ENCODE measurements at places on chromosomes 5 and 9.
A peak's percentile ranks its signal among the peaks of the same experiment; 100 is the strongest.

DNA sequence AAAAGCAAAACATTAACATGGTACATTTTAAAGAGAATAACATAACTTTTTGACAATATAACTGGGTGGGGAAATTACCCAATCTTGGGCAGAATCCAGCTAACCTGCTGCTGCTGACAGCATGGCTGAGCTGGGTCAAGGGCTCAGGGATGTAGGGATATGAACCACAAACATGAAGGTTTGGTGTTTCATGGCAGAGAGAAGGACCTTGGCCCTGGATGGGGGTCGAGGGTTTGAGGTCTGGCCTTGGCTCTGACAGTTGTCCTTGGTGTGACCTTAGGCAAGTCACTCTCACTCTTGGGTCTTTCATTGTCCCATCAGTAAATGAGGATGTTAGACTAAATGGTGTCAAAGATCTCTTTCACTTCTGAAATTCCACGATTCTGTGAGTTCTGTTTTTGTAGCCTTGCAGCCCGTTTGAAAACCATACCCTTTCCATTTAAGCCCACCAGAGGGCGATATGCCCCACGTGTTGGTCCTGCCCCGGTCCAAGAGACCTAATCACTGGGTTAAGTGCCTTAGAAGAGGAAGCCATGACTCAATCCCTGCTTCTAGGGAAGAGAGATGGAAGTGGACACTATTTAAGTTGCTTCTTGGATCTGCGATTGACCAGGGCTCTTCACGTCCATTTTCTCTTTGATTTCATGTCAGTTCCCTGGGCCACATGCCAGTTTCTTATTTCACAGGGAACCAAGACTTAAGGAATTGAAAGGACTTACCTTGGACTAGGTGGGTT, 56.8 kb upstream of the TEX48 start:
- DNase-seq: no peak

- no peak for DNase-seq
Measured at GRCh38 chr5:100832252-100833230, 70.5 kb downstream of the ST8SIA4 start.

DNA sequence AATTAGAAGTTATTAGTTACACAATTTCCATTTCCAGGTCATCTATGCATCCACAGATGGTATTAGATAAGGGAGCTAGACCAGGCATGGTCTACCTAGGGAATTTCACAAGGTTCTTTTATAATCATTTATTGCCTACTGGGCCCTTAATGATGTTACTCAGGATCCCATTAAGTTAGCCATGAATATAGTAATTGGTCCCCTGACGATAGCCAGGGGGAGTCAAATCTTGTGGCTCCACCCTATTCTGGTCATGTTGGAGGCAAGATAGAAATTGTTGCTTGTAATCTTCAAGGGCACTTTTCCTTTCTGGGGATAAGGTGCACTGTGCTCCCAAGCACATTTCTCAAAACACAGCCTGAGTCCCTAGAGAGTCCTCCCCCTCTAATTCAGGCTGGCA, 14.1 kb upstream of the ELL2 start:
- DNase-seq: no peak

- DNase-seq: no peak
Measured at GRCh38 chr5:143979044-143979690, 167.2 kb downstream of the HMHB1 start.

GRCh38 chr5:97002983-97003382, 67.1 kb downstream of the LNPEP start:
- no peak for DNase-seq

DNA sequence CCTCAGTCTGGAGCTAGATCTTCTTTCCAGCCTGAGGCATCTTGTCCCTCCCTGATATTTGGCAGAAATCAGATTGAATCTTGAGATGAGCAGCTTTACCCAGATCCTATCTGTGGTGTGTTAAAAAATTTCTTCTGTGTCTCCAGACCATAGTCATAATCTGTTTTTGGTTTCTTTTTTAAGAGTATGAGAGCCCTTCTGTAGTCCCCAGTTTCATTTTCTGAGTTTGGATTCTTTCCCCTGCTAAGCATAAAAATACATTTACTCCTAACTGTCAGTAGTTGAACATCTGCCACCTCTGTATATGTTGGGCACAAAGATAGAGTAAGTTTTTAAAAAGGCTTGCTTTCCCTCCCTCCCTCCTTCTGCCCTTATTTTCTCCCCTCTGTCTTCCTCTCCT, 137.7 kb downstream of the CNTLN start:
- no peak for DNase-seq

DNA sequence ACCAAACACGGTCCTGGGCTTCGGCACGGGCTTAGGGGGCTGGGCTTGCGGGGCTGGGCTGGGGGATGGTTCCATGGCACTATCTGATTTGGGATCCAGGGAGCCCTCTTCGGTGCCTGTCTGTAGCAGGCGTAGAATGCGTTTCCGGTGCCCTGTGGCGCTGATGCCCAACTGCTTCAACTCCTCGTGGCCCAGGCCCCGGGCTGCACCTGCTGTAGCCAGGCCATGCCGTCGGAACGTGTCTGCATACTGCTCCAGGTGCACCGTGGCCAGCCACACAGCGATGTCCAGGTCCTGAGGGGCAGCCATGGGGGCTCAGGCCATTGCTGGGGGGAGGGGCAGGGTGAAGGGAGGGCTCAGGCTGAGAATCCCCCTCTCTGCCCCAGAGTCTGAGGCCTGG, 1.9 kb downstream of the ARAP3 start:
- no peak for DNase-seq

DNA sequence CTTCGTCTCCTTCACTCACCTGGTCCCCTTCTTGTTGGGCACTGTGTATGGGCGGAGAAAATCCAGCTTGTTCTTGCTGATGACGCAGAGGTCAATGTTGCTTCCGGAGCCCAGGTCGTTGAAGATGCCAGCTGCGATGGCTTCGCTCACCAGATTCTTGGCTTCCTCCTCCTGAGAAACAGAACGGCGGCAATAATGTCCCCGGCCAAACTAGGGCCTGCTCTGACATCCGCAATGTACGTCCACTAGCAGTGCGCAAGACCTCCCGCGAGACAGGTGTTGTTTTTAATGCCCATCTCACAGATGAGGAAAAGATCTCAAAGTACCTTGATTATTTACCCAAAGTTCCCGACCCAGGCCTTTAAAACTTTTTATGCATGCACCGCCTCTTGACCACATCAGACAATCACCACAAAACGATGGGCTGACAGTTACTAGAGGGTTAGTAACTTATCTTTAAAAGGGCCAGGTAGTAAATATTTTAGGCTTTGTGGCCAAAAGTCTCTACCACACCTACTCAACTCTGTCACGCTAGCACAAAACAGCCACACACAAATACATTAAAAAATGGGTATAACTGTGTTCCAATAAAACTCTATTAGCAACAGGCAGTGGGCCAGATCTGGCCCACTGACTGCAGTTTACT, 58.4 kb downstream of the PSMB7 start:
- DNase-seq: no peak

- no peak for DNase-seq
Measured at GRCh38 chr5:178429156-178429468, 161.1 kb downstream of the COL23A1 start.

DNA sequence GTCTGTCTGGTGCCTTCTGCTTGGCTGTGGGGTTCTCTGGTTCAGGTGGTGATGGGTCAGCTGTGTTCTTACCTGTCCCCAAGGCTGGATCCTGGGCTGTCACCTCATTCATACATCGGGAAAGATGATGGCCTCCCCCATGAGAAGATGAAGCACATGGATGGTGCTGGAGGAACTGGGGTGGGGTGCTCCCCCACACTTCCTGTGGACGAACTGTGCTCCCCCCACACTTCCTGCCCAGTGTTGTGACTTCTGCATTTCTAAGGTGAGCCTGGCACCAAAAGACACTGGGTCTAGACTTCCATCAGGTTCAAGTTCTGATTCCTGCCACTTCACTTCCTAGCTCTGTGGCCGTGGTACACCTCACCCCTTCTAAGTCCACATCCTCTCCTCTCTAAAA, 4.3 kb upstream of the SURF6 start:
- DNase-seq: no peak

- DNase-seq: no peak
Measured at GRCh38 chr9:112104901-112105300, 70.2 kb downstream of the SUSD1 start.

DNA sequence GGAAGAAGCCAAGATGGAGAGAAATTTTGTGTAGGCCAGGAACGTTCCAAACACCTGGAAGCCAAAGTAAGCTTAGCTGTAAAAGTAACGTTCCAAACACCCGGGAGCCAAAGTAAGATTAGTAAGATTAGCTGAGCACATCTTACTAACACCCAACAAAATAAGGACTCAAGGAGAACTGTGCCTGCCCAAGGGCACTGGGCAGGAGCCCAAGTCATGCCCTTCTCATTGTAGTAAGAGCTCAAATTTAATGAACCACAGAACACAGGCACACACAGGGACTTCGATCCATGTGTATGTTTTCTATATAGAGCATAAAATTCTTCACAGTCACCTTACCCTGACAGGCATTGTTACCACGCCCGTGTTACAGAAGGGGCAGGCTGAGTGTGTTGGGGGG, 36.1 kb upstream of the NXNL2 start:
- DNase-seq: no peak

GRCh38 chr5:1781726-1782384, 17.8 kb downstream of the MRPL36 start:
- DNase-seq: no peak

DNA sequence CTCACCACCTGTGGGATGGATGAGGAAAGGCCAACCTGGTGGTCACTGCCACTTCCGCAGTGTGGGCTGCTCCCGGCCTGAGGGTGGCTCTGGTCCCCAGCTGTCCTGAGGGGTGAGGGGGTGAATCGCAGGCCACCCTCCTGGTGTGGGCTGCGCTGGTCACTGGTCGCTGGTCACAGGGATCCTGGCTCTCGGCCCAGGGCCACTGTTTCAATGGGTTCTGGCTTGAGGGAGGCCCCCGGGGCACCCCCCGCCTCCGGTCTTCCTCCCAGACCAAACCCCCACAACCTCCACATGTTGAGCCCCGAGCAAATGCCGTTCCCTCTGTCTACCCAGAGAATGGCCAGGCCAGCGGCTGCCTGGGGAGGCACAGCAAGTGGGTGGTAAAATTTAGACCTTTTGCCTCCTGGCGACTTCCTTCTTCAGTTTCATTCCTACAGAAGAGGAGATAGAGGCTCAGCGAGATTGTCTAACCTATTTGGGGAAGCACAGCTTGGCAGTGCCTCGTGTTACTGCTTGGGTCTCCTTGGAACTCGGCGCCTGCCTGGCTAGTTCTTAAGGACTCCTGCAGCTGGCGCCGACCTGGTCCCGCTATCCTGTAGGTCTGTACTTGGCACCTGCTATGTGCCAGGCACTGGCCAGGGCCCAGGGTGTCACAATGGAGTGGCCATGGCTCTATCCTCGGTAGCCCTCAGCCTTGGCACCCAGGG, 48.2 kb downstream of the RXRA start:
- no peak for DNase-seq

GRCh38 chr9:136482046-136482792, 621 bp downstream of the SEC16A start:
- no peak for DNase-seq

DNA sequence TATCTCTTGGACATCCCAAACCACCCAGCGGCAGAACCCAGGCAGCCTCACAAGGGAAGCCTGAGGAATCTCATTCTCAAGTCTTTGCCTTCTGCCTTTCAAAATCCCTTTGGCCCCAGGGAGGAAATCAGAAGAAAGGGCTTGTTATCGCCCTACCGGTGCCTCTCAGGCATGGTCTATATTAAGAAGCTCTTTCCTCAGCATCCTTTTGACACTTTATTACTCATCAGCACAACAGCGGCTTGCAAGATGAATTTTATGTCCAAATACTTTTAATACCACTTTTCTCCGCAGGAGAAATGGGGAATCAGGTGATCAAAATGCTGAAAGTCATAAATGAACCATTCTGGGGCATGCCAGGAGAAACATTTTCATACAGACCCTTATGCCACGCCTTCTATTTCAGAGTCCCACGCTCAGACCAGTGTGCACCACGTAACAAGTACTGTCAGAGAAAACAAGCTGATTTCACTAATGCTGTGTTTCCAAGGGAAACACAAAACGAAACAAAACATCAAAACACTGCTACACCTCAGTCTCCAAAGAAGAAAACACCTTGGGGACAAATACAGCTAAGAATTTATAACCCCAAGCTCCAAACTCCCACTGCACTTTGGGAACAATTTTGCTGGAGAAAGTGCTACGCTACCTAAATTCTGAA, 30.0 kb downstream of the RAPGEF1 start:
- DNase-seq: peak; percentile 48

DNA sequence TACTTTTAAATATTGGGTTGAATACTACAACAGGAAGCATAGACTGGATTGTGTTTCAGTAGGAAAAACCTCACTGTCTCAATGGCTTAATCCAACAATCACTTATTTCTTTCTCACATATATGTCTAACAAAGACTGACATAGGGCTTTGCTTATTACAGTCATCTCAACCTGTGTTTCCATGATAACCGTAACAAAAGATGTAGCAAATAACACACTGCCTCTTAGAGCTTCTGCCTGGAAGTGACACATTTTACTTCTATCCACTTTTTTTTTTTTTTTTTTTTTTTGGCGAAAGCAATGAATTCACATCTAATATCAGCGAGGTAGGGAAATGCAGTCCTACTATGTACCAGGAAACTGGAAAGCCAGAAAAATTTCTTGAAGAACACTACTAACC, 204.9 kb upstream of the CDKN2B start:
- no peak for DNase-seq

DNA sequence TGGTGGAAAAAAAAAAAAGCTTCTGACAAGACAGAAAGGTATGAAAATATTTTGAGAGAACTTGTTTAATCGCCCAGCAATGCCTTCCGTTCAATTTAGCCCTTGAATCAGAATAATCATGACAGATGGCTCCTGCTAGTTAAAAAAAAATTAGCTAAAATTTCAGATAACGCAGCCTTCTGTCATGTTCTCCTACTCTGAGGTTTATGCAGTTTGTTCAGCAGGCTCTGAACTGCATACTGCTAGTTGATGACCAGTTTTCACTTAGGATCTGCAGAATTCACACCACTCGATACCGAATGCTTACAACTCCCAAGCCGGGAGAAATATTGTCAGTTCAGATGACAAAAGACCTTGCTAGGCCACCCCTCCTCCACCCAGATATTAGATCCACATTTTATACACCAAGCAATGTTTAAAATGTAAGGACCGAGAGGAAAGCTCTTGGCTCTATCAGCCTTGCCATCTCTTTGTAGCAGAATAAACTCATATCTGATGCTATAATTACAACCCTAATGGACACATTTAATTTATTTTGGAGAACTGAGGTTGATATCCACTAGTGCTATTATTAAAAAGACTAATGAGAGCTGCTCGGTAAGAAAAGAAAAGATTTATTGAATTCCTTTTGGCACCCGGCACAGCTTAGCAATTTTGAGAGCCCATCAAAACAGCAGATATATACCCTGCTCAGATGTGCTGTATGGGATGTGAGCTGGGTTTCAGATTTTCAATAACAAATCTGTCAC, 322.8 kb downstream of the GLIS3 start:
- no peak for DNase-seq

DNA sequence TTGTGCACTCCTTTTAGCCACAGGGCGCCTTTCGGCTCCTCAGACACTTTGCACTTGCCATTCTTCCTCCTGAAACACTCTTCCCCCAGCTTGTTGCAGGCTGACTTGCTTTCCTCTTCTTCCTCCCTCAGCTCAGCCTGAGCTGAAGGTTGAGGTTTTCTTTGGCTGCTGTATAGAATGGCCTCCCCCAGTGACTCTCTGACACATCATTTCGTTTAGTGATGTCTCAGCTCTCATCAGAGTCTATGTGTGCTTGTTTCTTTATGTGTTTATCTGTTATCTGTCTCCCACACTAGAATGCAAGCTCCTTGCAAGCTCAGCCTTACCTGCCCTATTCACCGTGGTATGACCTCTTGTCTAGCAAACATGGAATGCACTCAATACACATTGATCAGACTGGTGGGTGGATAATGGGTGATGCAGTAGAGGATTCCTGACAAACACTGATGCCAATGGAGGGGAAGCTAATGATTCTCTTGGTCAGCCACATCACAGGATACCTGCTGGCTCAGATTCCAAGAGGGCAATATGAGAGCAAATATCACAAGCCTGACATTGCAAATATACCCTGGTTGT, 112.9 kb upstream of the STC2 start:
- DNase-seq: no peak
